ENCODE measurements at places on chromosomes 6 and 20.

DNA sequence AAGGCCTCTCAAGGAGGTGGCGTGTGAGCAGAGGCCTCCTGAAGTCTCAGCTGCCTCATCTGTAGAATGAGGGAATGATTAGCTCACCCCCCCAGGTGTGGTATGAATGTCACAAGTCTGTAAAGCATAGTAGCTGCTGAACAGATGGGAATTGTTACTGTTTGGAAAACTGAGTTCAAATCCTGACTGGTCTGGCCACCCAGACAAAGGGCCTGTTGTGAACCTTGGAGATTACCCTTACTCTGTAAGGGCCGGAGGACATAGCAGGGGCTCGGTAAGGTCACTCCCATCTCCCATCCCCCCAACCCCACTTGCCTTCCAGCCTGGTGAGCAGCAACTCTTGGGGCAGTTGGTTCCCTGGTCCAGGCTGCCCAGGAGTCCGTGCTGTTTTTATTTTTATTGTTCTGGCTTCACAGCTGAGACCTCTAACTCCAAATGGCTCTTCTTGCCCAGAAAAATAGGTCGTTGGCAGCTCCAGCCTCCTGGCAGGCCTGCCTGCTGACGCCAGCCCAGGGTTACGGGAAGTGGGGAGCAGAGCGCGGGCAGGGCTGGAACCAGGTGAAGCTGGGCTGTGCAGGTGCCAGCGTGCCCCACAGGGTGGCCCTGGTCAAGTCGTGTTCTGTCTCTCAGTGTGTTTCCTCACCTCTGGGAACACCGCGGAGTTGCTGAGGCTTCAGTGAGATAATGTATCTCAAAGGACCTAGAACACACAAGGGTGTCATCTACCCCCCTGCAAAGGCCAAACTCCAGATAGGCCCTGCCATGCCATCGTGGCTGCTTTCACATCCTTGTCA lies 4.5 kb upstream of the SIRPA start:
- DNase-seq: no peak

DNA sequence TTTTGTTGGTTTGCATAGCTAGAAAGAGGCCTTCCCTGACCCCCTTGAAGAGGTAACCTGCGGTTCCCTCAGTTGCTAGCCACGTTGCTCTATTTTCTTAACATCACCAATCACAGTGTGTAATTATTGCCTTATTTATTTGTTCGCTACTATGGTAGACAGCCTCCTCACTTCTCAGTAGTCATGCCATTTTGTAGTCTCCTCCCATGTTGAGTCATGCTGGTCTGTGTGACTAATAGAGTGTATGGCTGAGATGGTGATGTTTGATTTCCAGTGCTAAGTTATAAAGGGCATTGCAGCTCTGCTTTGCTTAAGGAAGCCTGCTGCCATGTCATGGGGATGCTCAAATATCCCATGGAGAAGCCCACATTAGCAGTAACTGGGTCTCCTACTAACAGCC lies 236.6 kb upstream of the CHD6 start:
- no peak for DNase-seq

GRCh38 chr20:11008444-11009033 lies 334.7 kb upstream of the JAG1 start:
- no peak for DNase-seq

GRCh38 chr6:106315765-106316374 lies 9.7 kb downstream of the ATG5 start:
- DNase-seq: no peak

DNA sequence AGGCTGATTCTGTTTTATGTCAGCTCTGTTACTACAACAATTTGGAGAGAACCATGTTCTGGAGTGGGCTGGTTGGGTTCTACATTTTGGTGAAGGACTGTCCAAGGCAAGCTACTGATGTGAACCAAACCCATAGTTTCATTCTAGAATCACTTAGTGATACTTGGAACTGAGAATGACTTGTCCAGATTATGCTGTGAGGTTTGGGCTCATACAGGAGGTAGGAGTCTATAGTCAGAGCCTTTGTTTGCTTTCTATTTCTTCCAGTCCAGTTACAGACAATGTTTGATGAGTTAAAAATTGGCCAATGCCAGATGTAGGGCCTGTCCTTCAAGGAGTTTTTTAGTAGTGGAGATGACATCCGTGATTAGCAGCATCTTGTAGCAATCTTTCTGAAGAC lies 97.9 kb downstream of the LRRC1 start:
- DNase-seq: no peak

GRCh38 chr20:61986762-61987321 lies 78.8 kb downstream of the TAF4 start:
- no peak for DNase-seq
